ENCODE measurements at places on chromosomes 12 and 14. TPM values are rescaled to one million over a fixed set of nuclear protein-coding genes. Genes with fewer than 3 reads are reported as not detected.

SIX1 gene
- total RNA-seq = 6.5 TPM

PRH2 gene
- not detected for total RNA-seq

SAMD4A gene
- 7.3 TPM for total RNA-seq

CLIP1 gene
- total RNA-seq = 42.5 TPM

NFATC4 gene
- total RNA-seq = 0.21 TPM

SYT1 gene
- total RNA-seq = 5.7 TPM

PARPBP gene
- total RNA-seq = 22.1 TPM

RPL6 gene
- total RNA-seq = 2,072 TPM

TAS2R13 gene
- total RNA-seq = not detected

TSPAN9 gene
- total RNA-seq = 24.5 TPM

DTX1 gene
- total RNA-seq = 0.32 TPM

LRFN5 gene
- not detected for total RNA-seq

MORN3 gene
- total RNA-seq = 0.23 TPM

FAM181A gene
- not detected for total RNA-seq

Measured in A549 treated with CORT108297 at 1 μM for 4 hours (cell line).